ENCODE measurements at places on chromosomes 1 and 21.
A peak's percentile ranks its signal among the peaks of the same experiment; 100 is the strongest.

- no peak for DNase-seq
Measured at GRCh38 chr1:19495799-19496526, 10.6 kb upstream of the CAPZB start.

DNA sequence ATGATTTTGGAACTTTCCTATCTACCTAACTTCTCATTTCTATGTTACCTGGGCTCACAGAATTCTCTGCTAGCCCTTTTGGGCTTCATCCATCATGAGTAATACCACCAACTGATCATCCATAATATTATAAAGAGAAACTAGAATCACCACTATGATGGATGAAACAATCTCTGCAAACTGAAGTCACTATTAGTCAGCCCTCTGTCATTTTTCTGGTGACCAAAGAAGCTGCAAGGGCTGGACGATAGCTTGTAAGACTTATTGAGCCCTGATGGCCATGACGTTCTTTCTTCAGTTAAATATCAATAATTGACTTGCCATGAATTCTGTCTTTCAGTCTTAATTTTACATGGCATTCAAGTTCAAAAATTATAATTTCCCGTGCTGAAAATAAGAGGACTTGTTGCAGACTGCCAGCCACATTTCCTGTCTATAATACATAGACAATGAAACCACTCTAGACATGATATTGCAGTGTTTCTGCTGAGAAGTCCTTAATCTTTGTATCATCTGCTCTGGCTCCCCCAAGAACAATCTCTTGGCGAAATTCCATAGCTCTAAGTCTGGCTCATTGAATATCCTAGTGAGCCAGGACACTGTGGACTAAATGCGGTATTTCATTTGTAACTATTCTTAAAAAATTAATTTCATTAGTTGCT lies 655.0 kb upstream of the CAMK1G start:
- no peak for DNase-seq

DNA sequence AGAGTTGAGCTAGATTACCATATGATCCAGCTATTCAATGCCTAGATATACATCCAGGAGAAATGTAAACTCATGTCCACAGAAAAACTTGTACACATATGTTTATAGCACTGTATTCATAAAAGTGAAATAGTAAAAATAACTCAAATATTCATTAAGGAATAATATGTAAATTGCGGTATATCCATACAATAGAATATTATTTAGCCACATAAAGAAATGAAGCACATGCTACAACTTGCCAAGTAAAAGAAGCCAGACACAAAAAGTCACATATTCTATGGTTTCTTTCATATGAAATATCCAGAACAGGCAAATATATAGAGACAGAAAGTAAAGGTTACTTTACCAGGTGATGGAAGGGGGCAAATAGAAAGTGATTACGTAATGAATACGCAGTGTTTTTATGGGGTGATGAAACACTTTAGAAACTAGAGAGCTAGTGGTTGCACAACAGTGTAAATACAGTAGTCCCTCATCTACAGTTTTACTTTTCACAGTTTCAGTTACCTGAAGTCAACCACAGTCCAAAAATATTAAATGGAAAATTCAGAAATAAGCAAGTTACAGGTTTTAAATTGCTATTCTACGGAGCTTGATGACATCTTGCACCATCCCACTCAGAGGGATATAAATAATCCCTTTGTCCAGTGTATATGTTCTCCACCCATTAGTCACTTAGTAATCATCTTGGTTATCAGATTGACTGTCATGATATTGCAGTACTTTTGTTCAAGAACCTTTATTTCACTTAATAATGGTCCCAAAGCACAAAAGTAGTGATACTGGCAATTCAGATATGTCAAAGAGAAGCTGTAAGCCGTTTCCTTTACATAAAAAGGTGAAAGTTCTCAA lies 62.3 kb downstream of the ZNF644 start:
- DNase-seq, result no peak

GRCh38 chr1:53398091-53398490 lies 61.1 kb upstream of the DMRTB1 start:
- no peak for DNase-seq

- no peak for DNase-seq
Measured at GRCh38 chr1:24074196-24074595, 37.7 kb downstream of the MYOM3 start.

DNA sequence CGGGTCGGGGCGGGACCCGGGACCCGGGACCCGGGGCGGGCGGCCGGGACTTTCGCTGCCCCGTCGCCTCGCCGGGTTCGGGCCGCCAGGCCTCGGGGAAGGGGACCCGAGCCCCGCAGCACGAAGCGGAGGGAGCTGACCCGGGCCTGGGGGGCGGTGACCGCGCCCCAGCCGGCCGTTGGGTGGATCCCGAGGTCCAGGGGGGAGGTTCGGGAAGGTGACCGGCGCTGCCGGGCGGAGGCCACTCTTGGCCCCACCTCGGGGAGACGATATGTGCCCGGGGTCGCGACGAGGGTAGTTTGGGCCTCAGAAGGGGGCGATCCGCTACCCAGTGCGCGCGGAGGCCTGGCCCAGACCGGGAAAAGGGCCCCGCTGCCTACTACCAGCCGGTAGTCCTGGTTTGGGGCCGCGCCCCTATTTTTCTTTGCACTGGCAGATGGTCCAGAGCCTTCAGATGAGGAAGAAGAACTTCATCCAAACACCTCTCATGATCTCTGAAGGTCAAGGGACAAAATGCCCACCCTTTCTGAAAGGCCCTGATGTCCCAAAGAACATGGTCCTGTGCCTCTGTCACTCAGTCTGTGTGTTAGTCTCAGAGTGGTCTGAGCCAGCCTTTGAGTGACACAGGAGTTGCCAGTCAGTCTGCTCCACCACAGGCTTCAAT lies 766 bp downstream of the AGO4 start:
- DNase-seq, result no peak

- no peak for DNase-seq
Measured at GRCh38 chr1:213110349-213111300, 59.6 kb downstream of the RPS6KC1 start.

GRCh38 chr1:10444248-10444647 lies 5.6 kb upstream of the CORT start:
- DNase-seq, result no peak

GRCh38 chr1:230332061-230332460 lies 94.1 kb downstream of the PGBD5 start:
- DNase-seq, result no peak

DNA sequence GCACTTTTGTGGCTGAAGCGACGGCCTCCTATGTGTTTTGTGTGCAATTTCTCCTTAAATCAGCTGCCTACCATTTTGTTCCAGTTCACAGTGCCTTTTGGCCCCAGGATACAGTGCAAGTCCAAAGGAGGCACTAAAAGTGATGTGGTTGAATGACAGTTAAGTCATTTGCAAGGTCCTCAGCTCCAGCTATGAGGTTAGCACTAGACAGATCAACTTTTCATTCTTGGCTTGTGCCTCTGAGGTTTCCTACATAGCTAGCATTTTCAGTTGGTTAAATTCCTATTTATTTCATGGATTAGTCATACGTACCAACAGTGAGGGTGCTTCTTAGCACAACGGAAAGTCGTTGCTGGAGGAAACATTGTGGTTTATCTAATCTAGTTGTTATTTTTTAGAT lies 59.3 kb upstream of the NTPCR start:
- DNase-seq, result no peak

GRCh38 chr1:54407154-54407403 lies 885 bp upstream of the SSBP3 start:
- DNase-seq, result no peak

- DNase-seq, result no peak
Measured at GRCh38 chr1:24735509-24736375, 9.5 kb upstream of the CLIC4 start.

DNA sequence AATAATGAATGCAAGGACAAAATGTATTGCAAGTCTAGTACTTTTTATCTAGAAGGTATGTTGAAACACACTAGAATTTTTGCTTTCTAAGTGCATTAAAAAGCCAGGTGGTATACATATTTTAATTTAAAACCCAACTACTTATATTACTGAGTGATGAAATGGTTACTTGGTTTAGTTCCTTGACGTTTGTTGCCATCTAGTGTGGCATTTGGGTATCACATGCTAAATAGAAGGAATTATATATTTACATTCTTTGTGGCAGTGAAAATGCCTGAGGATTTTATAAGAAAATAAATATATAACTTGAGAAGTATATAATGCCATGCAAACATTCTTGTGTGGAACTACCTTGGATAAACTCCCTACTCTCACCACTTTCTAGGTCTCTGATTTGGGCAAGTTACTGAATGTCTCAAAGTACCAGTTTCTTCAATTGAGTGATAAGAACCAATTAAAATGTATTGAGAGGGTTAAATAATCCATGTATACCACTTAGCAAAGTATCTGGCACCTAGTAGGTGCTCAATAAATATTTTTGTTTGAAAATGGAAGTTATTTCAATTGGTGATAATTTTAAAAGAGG lies 69.6 kb downstream of the SDCCAG8 start:
- no peak for DNase-seq

DNA sequence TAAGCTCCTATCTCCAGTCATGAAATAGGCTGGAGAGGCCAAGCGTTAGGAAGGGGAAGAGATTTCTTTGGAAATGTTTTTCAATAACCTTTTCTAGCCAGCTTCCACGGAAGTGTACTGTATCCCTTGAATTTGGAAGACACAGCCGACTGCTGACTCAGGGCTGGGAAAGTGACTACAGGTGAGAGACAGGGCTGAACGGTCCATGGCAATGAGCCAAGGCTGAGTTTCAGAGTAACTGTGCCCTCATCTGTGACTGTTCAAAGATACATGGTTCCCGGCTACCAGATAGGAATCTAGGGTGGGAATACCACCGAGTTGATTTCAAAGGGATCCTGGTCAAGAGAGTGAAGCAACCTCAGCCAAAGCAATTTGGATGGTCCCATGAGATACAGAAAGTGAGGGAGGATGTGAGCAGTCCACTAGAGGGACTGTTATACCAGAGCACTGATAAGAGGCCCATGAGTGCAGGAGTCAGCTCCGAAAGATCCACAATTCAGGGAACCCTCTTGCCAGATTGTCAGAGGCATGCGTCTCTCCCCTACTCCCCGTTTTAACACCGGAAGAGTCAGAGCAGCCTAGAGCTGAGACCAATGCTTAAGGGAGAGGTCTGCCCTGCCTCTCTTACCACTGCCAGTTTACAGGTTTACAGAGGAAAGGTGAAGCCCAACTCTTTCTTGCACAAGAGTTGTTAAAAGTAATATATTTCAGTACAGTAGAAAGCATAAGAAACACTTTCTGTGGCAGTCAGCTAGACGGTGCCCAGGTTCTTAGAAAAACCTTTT lies 3.2 kb upstream of the KRTAP19-8 start:
- no peak for DNase-seq

GRCh38 chr21:46083791-46084561 lies 13.9 kb upstream of the COL6A2 start:
- DNase-seq, result no peak

DNA sequence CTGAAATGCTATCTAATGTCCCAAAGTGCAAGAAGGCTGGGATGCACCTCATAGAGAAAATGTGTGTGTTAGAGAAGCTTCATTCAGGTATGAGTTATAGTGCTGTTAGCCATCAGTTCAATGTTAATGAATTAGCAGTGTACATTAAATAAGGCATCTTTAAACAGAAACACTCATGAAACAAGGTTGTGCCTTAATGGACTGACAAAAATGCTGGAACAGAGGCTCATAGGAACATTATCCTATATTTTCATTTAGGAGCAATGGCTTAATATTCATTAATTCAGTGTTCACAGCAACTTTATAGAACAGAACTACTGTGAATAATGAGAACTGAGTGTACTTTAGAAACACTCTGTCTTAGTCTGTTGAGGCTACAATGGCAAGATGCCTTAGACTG lies 15.2 kb upstream of the FAM89A start:
- DNase-seq, result no peak

GRCh38 chr1:204445860-204446412 lies 34.3 kb upstream of the PPP1R15B start:
- DNase-seq, result peak; percentile 18

DNA sequence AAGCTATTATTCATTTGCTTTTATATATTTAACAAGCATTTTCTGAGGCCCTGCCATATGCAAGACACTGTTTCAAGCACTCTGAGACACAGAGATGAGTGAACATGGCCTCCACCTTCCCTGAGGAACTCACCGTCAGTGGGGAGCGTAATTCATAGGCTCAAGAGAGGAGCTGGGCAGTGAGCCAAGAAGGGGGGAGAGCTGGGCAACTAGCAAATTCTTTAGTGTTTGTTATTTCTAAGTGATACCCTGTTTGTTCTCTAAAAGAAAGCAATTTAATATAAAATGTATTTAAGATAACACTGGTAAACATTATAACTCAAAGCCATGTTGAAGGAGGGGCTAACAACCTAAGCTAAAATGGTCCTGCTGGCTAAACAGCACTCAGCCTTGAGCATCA lies 119.2 kb upstream of the NGF start:
- DNase-seq, result no peak

- DNase-seq, result no peak
Measured at GRCh38 chr1:94395748-94396309, 22.4 kb upstream of the ABCD3 start.

DNA sequence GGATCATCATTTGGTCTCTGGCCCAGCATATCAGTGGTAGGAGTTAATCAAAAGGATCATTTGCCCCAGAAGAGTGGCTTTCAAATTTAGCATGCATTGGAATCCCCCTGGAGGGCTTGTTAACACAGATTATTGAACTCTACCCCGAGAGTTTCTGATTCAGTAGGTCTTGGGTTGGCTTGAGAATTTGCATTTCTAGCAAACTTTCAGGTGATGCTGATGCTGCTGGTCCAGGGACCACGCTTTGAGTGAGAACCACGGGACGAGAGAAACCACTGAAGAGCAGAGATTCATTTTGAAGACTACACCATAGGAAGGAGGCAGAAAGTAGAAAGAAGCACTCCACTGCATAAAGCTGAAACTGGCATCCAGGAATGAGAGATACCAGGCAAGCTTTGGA lies 81.3 kb upstream of the DUSP10 start:
- DNase-seq, result no peak

- DNase-seq, result no peak
Measured at GRCh38 chr1:111602302-111602701, 17.3 kb upstream of the RAP1A start.

- DNase-seq, result no peak
Measured at GRCh38 chr1:242468784-242469183, 55.7 kb downstream of the PLD5 start.

DNA sequence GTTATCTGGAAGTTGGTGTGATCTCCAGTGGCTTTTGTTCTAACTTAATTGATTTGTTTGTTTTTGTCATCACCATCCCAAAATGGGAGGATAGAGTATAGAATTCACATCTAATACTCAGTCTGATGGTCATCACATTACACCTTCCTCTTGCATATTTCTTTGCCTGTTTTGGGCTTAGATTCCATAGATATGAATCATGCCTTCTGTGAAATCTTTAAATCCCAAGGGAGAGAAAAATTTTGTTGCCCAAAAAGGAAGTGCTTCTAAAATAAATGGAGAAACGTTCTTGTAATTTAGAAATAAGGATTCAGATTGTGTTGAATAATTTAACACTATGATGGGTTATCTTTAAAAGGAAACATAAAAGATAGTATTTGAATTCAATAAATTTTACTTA lies 446.0 kb upstream of the LRRC7 start:
- no peak for DNase-seq

GRCh38 chr1:216114180-216114579 lies 309.1 kb downstream of the USH2A start:
- DNase-seq, result no peak

- DNase-seq, result no peak
Measured at GRCh38 chr1:154969860-154970452, 591 bp downstream of the SHC1 start.
